Small intestine (tissue), 16 donors: ENCODE measurements at places on chromosomes 3 and 15.
A peak's percentile ranks its signal among the peaks of the same experiment; 100 is the strongest.

DNA sequence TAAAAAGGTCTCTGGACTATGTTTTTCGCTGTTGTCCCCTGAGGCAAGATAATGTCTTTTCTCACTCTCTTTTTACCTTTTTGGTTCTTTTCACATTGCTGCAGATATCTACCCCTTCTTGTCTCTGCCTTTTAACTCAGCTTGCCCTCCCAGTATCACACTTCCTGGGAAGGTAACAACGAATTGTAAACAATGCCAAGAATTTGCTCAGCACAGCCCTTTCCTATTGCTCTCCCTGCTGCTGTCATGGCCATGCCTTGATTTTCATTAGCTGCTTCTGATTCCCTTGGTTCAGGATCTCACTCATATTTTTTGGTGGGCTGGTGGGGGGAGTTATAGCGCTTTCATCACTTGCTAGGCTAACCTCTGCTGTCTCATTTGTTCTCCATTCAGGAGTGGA lies 123.1 kb upstream of the DPH6 start:
- DNase-seq, result no peak

DNA sequence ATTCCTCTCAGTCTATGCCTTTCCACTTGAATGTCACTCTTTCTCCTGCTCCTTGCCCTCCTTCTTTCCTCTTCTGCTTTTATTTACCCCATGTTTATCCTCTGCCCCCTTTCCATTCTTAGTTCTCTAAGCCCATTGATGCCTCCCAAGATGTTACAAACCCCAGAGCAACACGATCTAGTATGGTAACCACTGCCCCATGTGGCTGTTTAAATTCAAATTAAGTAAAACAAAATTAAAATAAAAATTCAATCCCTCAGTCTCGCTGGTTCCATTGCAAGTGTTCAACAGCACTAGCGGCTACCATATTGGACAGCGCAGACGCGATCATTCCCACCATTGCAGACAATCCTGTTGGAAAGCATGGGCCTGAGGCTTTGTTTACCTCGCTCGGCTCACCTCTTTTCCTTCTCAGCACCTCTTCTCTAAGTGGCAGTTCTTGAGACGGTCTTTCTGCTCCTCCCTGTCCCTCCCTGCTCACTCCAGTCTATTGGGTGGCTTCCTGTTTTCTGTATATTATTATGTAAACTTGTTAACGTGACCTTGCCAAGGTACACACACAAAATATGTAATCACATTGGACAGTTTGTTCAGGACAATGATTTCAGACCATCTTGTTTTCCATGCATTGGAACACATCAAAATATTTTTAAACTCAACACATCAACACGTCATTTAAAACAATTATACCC lies 21.8 kb upstream of the CA12 start:
- no peak for DNase-seq

DNA sequence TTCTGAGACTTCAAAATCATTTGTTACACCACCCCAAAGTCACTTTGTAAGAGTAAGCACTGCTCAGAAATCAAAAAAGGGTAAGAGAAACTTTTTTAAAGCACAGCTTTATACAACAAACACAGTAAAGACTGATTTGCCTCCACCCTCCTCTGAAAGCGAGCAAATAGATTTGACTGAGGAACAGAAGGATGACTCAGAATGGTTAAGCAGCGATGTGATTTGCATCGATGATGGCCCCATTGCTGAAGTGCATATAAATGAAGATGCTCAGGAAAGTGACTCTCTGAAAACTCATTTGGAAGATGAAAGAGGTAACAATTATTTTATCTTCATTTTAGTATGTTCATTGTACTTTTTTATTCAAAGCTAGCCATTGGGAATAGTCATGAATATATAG lies 32.6 kb downstream of the BLM start:
- no peak for DNase-seq

DNA sequence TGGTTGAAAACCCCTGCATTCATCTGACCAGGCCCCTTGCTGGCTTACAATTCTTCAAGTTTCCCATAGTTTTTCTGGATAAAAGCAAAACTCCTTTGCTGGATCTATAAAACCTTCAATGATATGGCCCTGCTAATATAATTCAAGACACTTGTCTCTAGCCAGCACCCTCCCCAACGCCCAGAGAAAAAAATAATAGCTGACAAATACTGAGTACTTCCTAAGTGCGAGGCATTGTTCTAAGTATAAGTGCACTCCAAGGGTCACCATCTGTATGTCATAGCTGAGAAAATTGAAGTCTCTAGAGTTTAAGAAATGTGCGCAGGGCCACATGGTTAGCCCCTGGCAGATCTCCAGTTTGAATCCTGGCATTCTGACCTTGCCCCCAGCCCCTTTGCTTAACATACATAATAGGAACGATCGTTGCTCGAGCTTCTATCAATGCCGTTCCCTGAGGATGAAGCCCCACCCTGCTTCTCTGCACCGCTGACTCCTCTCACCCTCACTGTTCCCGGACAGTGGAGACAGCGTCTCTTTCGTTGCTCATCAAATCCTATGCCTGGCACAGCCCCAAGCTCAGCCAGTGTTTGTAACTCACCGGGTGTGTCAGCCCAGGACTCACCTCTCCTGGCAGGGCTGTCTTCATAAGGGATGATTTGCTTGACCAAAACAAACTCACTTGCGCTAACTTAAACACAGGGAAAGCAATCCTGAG lies 377.1 kb upstream of the PROK2 start:
- DNase-seq, result no peak

DNA sequence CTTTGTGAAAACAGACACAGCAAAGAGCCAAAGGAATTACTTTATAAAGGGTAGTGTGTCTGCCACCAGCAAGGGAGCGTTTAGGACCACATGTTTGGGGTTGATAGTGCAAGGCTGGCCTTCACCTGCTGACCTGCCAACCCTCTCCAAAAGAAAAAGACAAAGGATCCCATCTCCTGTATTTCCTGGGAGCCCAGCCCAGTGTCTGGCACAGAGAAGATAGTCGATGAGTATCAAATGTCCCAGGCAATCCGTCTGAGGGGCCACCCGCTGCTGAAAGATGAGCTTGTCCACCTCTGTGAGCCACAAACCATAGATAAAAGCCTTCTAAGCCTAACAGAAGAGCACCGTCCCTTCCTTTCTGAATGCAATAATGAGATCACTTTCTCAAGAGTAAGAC lies 154.8 kb upstream of the CTNNB1 start:
- DNase-seq, result no peak

GRCh38 chr3:130539005-130539404 lies 22.0 kb downstream of the COL6A6 start:
- peak; percentile 20 for DNase-seq

GRCh38 chr15:72503147-72503546 lies 29.0 kb downstream of the ARIH1 start:
- DNase-seq, result no peak

GRCh38 chr3:72154391-72155335 lies 369.7 kb upstream of the PROK2 start:
- DNase-seq, result peak; percentile 61

DNA sequence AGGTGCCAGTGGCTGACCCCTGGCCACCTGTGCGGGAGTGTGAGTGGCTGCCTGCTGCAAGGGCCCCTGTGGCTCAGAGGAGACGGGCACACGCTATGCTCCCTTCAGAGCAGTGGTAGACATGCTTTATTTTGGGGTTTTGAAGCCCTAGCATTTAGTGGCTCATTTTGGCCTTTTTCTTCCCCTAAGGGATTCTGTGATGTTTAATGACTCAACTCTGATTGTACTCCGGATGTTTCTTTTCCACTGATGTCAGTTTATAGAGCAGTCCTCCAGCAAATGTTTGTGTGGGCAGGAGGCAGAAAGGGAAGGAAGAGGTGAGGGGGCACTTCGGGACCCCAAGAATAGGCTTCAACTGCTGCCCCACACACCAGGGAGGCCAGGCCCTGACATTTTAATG lies 288.9 kb upstream of the C2CD4B start:
- no peak for DNase-seq

GRCh38 chr3:49700453-49701128 lies 11.2 kb downstream of the RNF123 start:
- DNase-seq, result no peak

DNA sequence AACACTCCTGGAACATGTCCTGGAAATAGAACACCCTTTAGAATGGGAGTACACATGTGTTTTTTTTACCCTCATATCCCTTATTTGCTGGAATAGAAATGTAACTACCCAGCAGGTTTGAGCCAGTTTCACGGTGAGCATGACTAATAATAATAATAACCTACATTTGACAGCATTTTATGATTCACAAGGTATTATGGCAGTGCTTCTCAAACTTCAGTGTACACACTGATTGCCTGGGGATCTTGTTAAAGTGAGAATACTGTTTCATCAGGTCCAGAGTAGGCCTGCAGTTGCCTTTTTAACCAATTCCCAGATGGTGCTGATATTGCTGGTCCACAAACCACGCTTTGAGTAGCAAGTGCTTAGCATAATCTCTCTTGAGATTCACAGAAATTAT lies 63.9 kb downstream of the NFKBIZ start:
- DNase-seq, result no peak

DNA sequence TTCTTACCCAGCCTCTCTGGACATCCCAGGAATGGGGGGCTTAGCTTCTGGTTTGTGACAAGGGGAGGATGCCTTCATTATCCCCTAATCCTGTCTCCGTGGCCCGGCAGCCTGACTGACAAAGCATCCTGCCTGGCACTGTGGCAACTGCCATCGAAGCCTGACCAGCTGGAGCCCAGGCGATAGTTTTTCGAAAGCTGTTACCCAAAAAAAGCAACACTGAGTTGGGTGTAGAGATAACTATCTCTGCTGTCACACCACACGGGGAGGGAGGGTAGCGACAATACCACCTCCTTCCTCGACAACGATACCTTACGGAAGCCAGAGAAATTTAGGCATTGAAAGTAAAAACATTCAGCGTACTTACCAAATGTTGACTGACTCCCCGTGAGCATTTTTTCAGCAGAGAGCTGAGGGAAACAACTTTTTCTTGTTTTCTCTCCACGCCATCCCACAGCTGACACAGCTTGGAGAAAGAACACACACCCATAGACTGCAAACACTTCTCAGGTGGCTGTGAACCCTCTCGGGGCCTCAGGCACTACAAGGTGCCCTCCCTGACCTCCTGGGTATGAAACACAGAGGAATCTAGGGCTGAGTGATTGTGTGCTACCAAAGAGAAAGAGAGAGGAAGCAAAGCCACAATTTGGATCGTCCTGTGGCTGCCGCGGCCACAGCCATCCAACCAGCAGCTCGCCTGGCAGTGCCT lies 361.9 kb upstream of the ICE2 start:
- DNase-seq, result peak; percentile 38

DNA sequence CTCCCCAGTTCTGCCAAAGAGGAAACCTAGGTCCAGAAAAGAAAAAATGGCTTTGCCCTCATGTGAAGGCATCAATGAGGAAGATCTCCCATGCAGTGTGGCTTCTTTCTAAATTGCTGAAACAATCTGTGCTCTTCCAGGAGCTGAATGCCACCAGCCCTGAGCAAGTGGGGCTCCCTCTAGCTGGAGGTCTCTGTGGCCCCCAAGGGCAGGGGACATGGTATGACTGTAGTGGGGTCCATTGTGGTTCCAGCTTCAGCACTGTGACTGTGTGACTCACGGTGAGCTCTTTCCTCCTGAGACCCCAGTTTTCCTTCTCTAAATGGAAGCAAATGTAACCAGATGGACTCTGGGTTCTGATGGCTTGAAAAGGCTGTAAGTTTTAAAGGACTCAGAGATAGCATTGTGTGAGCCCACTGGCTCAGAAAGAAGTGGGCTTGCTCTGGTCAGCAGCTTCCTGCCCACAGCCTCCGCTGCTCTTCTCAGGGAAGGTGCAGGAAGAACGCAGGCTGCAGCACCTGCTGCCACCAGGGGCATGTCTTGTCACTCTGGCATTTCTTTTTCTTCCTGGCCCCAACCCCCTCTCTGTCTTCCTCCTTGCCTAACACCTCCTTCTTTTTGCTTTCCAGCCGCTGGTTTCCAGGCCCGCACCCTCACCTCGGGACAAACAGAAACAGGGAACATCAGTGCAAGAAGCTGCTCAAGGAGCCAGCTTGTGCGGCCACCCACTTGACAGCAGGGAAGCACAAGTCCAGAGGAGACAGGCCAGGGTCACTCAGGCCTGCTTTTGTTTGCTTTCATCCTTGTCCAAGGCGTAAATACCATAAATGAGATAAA lies 5.8 kb upstream of the CXCR6 start:
- no peak for DNase-seq

- no peak for DNase-seq
Observed at GRCh38 chr3:43932921-43933320, 242.2 kb downstream of the ABHD5 start.

GRCh38 chr15:92715758-92716157 lies 60.2 kb upstream of the FAM174B start:
- no peak for DNase-seq

- DNase-seq, result no peak
Observed at GRCh38 chr3:137692803-137693431, 71.2 kb upstream of the SOX14 start.

- DNase-seq, result no peak
Observed at GRCh38 chr3:111282024-111282423, 210.4 kb downstream of the NECTIN3 start.
